ENCODE measurements at places on chromosomes 4 and X. TPM values are rescaled to one million over a fixed set of nuclear protein-coding genes. Genes with fewer than 3 reads are reported as not detected.

- no peak for DNase-seq
Measured at GRCh38 chr4:176300036-176300435, 19.7 kb upstream of the SPCS3 start.

DNA sequence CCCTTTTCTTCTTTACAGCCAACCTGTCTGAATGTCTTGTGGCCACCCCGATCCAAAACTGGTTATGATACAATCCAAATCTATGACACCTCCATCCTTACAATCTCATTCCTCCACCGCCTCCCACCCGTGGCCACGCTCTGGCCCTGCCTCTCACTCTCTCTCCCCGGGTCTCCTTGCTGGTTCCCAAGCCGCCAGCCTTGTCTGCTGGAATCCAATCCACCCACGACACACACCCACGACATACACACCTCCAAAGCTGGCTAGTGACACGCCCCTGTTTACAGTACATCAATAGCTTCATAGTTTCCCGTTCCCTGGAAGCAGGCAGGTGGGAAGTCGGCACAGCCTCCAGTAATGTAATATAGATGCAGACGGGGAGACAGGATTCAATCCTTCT lies 99.0 kb downstream of the WFS1 start:
- no peak for DNase-seq

DNA sequence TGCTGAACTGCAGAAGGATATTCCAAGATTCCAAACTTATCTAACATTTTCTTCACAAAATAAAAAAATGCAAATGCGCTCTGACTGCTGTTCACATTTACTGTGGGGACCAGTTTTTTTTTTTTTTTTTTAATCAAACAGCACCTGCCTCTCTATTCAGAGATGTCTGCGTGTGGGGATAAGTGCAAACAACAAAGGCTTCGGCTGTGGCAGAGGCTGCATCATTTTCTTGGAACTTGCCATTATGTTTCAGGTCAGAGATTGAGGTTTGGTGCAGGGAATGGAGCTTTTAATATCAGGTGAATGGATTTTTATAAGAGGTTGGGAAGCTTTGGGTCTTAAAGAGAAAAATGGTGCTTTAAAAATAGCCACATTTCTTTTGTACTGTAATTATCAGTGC lies 78.2 kb upstream of the TET2 start:
- DNase-seq = no peak

DNA sequence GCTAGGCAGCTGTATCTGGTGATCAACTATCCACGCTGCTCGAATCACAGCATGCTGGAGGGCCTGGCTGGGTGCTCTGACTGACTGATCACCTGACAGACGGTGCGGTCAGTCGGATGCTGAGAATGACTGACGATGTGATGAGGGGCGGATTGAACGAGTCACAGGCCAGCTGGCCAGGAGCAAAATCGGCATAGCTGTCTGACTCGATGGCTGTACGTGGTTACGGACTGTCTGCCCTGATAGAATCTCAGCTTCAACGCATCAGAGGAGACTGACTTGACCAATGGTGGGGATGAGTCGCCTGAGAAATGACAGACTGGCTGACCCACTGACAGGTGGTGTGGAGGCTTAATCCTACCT lies 1.0 kb upstream of the SUV39H1 start:
- DNase-seq = no peak

DNA sequence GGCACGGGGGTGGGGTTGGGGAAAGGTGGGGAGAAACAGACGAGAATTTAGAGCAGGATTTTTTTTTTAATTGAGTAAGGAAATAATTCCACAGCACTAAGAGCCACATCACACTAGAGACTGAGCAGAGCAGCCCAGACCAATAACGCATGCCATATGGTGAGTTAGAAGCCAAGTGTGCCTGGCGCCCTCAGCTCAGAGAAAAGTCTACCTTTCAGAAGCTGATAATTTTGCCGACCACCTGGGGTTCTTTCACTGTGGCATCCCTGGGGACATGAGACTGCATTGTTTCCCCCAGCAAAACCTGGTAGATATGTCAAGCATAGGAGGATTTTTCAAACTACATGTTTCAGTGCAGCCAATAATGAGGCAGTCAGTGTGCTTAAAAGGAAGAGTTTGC lies 516.8 kb downstream of the SMARCA1 start:
- no peak for DNase-seq

DNA sequence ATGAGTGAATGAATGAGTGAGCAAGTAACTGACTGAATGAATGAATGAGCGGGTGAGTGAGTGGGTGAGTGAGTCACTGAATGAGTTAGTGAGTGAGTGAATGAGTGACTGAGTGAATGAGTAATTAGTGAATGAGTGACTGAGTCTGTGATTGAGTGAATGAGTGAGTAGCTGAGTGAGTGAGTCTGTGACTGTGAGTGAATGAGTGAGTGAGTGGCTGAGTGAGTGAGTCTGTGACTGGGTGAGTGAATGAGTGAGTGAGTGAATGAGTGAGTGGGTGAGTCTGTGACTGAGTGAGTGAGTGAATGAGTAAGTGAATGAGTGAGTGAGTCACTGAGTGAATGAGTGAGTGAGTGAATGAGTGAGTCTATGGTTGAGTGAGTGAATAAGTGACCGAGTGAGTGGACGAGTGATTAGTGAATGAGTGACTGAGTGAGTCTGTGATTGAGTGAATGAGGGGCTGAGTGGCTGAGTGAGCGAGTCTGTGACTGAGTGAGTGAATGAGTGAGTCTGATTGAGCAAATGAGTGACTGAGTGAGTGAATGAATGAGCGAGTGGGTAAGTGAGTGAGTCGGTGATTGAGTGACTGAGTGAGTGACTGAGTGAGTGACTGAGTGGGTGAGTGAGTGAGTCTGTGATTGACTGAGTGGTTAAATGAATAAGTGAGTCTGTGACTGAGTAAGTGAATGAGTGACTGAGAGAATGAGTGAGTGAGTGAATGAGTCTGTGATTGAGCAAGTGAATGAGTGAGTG lies 223.0 kb upstream of the PSAPL1 start:
- DNase-seq = no peak

GRCh38 chr4:154292589-154292988 lies 199.0 kb downstream of the DCHS2 start:
- no peak for DNase-seq

- DNase-seq = no peak
Measured at GRCh38 chr4:151676301-151676700, 84.5 kb downstream of the GATB start.

DNA sequence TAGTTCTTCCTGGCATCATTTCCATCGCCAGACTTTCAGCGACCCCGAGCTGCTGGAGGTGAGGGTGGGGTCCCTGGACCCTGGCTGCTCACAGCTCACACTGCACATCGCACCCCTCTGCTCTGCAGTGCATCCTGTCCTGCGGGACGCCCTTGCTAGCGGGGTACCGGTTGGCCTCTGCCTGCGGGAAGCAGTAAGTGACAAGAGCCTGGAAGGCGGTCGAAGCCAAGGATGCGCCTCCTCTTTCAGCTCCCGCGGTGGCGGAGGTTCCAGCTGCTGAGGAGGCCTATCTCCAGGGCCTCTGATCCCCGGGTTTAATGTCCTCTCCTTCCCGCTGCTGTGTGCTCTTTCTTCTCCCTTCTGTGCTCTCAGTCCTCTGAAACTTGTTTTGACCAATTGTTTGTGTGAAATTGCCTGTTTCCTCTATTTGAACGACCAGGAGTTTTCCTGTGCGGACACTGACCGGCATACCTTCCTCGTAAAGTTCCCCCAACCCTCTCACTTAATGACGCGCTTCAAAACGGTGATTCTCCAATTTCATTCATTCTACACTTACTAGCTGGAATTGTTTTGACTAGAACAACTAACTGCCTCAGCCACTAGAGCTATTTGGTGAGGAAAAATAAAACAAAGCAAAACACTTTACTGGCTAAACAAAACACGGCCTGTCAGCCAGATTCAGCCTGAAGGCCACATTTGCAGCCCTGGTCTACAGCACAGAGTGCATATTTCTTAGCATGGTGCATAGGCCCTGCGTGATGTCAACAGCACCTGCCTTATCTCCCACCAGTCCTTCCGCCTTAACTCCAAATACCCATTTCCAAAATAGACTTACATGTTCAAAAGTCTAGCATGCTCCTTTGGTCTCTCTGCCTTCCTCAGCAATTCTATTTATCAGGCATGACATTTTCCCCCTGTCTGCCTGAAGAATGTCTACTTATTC lies 28.0 kb downstream of the MGAT4D start:
- no peak for DNase-seq

GRCh38 chr4:147157860-147158701 lies 212.4 kb upstream of the TTC29 start:
- peak; percentile 9 for DNase-seq

GRCh38 chrX:135170877-135171519 lies at the start of gene CT55:
Gene CT55, minus strand, starts transcription at chrX:135171398. Its CDS starts 227 bp downstream, at chrX:135171171.
- DNase-seq = no peak

GRCh38 chr4:159271856-159272255 lies 169.0 kb downstream of the RAPGEF2 start:
- no peak for DNase-seq

- no peak for DNase-seq
Measured at GRCh38 chrX:330726-331150, 12.1 kb upstream of the GTPBP6 start.

The PAGE1 gene
- total RNA-seq = not detected

The PDLIM3 gene
- total RNA-seq = 81.9 TPM

The LIMCH1 gene
- total RNA-seq = 8.1 TPM

The HERC5 gene
- total RNA-seq = 1.5 TPM

The TNIP3 gene
- total RNA-seq = 0.41 TPM

The INTU gene
- total RNA-seq = 4.1 TPM

The ADAMTS3 gene
- total RNA-seq = 0.14 TPM

The CD38 gene
- not detected for total RNA-seq

The TACR3 gene
- not detected for total RNA-seq
